Activated naive CD8-positive, alpha-beta T cell treated with anti-CD3 and anti-CD28 coated beads for 36 hours (primary cell): ENCODE measurements at places on chromosomes 2 and 18.

DNA sequence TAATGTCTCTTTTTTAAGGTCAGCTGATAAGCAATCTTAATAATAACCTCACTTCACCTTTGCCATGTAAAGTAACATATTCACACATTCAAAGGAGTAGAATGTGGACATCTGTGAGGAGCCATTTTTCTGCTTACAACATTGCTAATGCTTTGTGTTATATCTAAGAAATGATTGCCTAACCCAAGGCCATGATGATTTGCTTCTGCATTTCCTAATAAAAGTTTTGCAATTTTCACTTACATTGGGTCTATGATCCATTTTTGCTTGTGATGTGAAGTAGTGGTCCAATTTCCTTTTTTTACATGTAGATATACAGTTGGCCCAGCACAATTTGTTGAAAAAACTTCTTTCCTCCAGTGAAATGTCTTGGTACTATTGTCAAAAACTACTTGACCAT lies 22.0 kb downstream of the RELCH start:
- no peak for DNase-seq

- no peak for DNase-seq
These were observed 12.9 kb downstream of the ALLC start for GRCh38 chr2:3670941-3671340.

GRCh38 chr2:155692106-155692505 lies 640.4 kb downstream of the NR4A2 start:
- no peak for DNase-seq

DNA sequence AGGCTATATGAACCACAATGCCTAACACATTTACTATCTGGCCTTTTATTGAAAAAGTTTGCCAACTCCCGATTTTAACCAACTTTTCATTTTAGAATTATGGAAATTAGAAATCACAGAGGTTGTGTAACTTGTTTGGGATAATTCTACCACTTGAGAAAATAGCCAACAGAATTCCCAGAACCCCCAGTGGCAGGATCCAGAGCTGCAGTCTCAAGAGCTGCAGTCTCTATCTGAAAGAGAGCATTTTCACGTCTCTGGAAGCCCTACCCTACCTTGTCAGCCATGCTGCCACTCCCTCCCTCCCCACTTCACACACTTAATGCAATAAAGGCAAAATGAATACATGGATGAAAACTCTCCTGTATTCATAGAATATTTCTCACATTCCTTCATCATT lies 23.4 kb upstream of the TSPYL6 start:
- DNase-seq = no peak

- no peak for DNase-seq
These were observed 2166.7 kb upstream of the PIK3C3 start for GRCh38 chr18:39788383-39788782.

DNA sequence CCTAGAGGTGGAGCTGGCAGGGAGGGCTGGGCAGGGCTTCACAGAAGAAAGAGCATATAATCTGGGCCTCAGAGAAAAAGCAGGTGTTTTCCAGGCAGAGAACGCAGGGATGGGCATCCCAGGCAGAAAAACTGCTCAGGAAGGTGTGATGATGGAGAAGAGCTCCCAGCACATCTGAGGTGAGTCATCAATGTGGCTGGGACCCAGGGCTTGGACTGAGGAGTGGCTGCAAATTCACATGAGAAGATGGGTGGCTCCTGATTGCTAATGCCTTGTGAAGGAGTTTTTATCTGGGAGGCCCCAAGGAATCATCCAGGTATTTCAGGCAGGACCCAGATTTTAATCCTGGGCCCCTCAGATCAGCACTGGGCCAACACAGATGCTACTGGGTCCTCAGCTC lies 10.2 kb downstream of the IL1F10 start:
- DNase-seq = no peak

DNA sequence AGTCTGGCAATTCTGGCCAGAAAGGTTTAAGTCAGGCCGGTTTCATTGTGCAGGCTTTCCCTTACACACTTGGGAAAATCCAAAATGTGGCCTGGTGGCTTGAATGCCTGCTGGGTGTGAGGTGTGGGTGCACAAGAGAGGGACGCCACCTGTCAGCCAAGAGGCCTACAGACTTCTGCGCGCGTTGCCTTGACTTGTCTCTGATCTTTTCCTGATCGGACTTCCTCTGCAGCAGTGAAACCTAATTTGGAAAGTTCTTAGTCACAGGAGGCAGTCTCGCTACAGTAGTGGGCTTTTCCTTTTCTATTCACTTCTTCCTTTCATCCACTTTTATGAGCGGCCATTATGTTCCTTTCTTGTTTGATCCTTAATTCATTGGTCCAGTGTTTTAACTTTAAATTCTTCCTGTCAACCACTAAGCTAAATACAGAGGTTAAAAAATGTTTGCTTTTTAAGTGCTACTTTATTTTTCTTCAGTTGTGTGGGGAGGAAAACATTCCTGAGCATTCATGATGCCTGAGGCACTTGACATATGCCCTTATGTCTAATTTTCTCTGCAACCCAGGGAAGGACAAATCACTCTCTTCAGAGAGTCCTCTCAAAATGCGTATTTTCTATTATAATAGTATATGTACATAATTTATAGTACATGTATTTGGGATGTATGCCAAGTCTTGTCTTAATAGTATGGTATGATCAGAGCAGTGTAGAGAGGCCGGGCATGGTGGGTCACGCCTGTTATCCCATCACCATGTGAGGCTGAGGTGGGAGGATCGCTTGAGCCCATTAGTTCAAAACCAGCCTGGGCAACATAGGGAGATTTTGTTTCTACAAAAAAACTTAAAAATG lies 128.9 kb downstream of the WDSUB1 start:
- DNase-seq = peak; percentile 5

DNA sequence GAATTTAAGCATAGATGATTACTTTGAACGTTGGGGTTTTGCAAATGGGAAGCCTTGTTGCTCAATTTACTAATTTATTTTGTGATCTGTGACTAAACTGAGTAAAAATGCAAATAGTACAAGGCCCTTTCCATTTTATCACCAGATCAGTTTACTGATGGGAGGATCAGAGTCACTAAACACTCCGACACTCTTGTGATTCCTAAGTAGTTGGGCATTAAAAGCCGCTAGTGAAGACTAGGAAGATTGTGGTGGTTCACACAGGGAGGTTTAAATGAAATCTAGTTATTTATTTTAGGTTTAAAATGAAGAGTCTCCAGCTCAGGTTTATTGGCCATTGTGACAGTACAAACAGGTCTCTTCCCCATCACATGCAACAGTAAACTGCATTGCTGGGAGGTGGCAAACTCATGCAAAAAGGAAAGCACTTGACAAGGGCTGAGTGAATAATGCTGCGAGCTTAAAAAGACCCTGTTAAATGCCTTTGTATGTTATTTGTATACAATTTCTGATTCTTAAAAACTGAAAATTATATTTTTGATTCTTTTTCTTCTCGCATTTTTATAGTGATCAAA lies 394.8 kb upstream of the FANCL start:
- no peak for DNase-seq

GRCh38 chr18:27278131-27278530 lies 93.0 kb upstream of the CHST9 start:
- no peak for DNase-seq

DNA sequence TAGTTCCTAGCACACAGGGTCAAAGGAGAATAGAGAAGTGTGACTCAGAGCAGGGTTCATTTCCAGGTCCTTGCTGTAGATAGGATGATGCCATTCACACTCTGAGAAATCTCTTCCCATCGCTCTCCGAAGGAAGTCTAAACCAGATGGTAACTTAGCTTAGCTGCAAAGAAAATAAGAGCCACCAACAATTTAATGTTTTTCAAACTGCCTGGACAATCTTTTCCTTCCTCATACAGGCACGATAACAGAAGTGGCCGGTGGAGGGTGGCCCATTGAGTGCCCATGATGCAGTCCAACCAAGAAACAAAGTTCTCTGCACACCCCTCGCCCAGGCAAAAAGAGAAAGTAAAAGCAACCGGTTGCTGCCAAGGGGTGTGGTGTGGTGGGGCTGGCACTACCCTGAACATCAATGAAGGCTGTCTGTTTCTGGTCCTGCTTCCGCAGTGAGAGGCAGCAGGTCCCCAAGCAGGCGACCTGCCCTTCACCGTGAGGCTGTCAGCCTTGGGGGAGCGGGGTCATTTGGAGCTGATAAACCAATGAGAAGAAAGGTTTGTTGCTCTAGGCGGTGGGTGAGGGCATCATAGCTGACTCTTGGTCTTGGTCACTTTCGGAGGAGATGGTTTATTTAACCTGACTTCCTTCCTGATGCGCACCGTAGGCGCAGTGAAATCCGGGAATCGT lies 105.6 kb upstream of the CD302 start:
- DNase-seq = peak; percentile 63

- no peak for DNase-seq
These were observed 92.8 kb upstream of the NEDD4L start for GRCh38 chr18:57951117-57951796.

DNA sequence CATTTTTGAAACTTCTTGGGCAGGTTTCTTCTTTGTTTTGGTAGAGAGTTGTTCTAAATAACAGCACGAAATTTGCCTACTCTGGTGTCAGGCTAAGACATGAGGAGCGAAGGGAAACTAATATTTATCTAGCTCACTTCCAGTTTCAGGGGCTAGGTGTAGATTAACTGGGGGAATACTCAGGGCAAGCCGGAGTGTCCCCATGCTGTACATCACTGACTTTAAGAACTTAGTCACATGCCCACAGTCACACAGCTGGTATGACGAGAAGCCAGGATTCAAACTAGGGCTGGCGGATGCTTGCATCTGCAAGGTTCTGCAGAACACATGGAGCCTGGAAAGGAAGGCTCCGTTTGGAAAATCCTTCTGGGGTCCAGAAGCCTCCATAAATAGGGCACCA lies 133.3 kb downstream of the ALPK2 start:
- DNase-seq = no peak

- peak; percentile 89 for DNase-seq
These were observed 2.1 kb downstream of the ARID5A start for GRCh38 chr2:96538487-96539214.

DNA sequence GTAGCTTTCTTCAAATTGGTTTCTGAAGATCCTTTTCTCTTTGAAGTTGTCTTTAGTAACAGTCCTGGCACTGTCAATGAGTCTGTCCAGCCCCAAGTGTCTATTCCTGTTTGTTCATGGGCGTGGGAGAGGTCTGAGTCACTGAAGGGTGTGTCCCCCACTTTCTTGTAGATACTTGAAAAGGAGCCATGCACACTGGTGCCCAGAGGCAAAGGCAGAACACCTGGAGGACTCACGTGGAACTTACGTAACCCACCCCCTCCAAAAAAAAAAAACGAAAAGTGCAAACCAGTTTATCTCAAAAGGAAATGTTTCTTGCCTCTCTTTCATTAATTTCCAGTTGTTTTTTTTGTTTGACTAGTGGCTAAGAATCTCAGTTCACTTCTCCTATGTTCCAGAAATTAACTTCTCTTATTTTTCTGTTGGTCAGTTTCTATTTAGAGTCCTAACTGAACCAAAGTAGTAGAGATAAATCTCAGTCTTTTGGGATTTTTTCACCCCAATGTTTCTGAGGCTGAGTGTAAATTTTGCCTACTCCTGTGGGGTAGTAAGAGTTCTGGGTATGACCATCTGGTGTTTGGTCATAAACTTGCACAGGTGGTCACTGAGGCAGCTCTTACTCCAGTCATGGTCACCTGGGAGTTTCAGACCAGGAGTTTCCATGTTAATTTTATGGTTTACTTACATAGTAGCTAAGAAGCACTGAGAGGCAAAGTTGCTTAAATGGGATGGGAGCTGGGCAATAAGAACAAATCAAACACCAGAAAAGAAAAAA lies 54.9 kb downstream of the DSC3 start:
- DNase-seq = no peak

DNA sequence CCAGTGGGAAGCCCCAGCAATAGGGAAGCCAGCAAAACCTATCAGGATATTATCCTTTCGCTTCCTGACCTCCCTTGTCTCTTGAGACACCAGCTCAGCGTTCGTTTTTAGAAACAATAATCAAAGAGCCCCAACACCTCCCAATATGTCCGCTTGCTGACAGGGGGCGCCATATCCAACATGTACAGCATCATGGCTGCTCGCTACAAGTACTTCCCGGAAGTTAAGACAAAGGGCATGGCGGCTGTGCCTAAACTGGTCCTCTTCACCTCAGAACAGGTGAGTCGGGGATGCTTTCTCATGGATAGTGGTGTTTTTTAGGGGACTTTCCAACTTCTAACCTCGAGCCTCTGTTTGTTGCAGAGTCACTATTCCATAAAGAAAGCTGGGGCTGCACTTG lies 28.7 kb downstream of the GAD1 start:
- no peak for DNase-seq

DNA sequence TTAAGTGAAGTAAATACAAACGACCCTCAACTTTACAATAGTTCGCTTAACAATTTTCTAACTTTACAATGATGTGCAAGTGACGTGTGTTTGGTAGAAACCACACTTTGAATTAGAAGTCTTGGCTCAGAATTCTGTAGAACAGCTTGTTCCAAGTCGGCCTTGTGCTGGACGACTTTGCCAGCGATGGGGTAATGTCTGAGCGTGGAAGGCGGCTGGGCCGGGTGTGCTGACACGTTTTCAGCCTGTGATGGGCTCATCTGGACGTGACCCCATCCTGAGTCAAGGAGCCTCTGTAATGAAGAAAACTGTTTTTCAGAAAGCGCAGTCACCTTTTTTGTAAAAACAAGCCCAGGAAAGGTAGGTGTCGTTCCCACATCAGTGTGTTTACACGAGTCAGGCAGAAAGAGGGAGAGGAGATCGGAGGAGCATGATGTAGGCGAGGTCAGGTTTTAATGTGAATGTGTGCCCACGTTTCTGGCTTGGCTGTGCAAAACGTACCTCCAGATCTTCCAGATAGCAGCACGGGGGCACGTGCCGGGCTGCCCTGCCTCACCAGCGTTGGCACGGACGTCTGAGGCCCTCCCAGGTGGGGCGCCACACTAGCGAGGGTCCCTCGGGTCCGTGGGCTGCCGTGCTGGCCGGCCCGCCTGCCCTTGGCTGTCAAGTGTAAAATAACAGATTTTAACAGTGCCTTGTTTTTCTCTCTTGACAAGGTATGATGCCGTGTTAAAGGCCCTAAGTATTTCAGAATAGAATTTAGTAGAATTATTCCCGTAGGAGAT lies 54.6 kb downstream of the CTDP1 start:
- no peak for DNase-seq

GRCh38 chr2:207928079-207928478 lies 97.2 kb downstream of the PLEKHM3 start:
- DNase-seq = no peak

- DNase-seq = no peak
These were observed 80.1 kb upstream of the CTNNA2 start for GRCh38 chr2:79432731-79433146.
